ENCODE measurements at places on chromosomes 3 and 15. TPM values are rescaled to one million over a fixed set of nuclear protein-coding genes. Genes with fewer than 3 reads are reported as not detected.

Gene TRH
- total RNA-seq, result not detected

Gene CCR1
- not detected for total RNA-seq

Gene CP
- total RNA-seq, result 5.9 TPM

Gene CCR9
- total RNA-seq, result not detected

Gene C2CD4B
- total RNA-seq, result 0.10 TPM

Gene FBXL22
- 0.32 TPM for total RNA-seq

Gene XCR1
- total RNA-seq, result not detected

Gene SLC22A14
- total RNA-seq, result 0.12 TPM

Gene ADAMTS17
- total RNA-seq, result not detected

Gene SLC28A2
- not detected for total RNA-seq

Gene CRTC3
- total RNA-seq, result 27.8 TPM

Gene AMOTL2
- total RNA-seq, result 52.1 TPM

Gene SERINC4
- total RNA-seq, result 0.15 TPM

Gene SERPINI2
- not detected for total RNA-seq

Gene PRICKLE2
- total RNA-seq, result 3.9 TPM

Gene EPB42
- total RNA-seq, result not detected

Gene CHRM5
- not detected for total RNA-seq

Gene UCN2
- total RNA-seq, result 8.3 TPM

Gene CTSH
- total RNA-seq, result 45.9 TPM

Gene CELSR3
- 3.8 TPM for total RNA-seq

Gene GHRL
- total RNA-seq, result not detected

Gene MPI
- 24.1 TPM for total RNA-seq

Gene VPS8
- 9.6 TPM for total RNA-seq

Gene PAQR9
- total RNA-seq, result 2.5 TPM

Gene FRMD5
- 2.3 TPM for total RNA-seq

Gene A4GNT
- not detected for total RNA-seq

Gene TIMP4
- total RNA-seq, result 10.8 TPM

Gene CFAP20DC
- total RNA-seq, result 2.1 TPM

Gene CX3CR1
- 0.04 TPM for total RNA-seq

Gene EXD1
- 0.35 TPM for total RNA-seq

Gene SAXO2
- 0.99 TPM for total RNA-seq

Gene FBXO40
- not detected for total RNA-seq

Gene ARGFX
- total RNA-seq, result not detected

Gene EFHB
- 1.5 TPM for total RNA-seq

Gene CHRD
- total RNA-seq, result 0.21 TPM

Gene MASP1
- 0.02 TPM for total RNA-seq

Gene RAD51
- 23.7 TPM for total RNA-seq

Gene CEP19
- total RNA-seq, result 2.7 TPM

Gene CCDC13
- total RNA-seq, result 0.61 TPM

Gene SEMA3F
- total RNA-seq, result 22.0 TPM

Gene TGM4
- total RNA-seq, result 0.39 TPM

Gene RBMS3
- total RNA-seq, result 1.2 TPM

Gene HRG
- total RNA-seq, result not detected

Gene DNAH1
- total RNA-seq, result 1.3 TPM

All from A549 treated with dexamethasone at 1 μM for 4 hours (cell line).